ENCODE measurements at places on chromosomes 1 and 21.
A peak's percentile ranks its signal among the peaks of the same experiment; 100 is the strongest.

- DNase-seq: no peak
Observed at GRCh38 chr1:15427280-15427666, 11.0 kb upstream of the CTRC start.

DNA sequence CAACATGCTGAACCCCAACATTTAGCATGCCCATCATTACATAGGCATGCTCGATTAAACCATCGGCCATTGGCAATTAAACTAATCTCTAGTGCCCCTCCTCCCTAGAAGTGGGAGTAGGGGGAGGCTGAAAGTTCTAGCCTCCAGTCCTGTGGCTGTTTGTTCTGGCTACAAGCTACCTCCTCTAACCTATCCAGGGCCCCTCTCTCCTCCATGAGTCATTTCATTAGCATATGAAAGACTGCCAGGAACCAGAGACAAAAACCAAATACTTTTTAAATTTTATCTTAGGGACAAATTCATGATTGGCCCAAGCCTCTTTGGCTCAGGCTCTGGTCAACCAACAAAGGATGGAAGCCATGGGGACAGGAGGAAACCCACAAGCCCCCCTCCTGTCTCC is 231.1 kb downstream of the CACNA1E start:
- DNase-seq: no peak

DNA sequence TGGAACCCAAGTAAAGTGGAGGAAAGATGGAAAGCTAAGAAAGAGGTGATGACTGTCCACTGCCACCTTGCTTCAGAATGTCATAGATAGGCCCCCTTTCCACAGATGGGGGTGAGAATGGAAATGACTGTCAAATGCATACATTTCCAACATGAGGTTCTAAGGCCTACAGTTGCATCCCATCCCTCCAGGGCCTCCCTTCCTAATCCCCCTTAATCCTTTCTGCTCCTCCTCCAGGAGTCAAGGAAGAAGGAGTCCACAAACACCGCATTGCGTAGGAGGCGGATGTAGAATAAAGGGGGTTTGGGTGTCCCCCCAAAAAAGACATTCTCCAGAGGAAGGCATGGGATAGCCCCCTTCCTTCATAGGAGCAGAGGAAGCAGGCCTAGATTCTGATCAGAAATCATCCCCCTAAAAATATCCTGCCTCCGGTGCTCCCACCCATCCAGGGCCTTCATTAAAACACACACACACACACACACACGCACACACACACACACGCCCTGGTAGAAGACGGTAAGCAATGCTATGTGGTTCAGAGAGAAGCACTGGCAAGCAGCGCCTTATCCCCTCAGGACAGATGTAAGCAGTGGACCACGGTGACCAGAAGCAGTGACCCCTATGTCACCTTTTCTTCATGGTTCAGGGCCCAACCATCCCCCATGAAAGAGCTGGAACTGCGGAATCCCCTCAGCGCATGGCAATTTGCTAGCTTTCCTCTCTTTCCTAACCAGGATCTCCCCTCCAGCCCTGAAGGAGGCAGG is 2.0 kb downstream of the SV2A start:
- no peak for DNase-seq

DNA sequence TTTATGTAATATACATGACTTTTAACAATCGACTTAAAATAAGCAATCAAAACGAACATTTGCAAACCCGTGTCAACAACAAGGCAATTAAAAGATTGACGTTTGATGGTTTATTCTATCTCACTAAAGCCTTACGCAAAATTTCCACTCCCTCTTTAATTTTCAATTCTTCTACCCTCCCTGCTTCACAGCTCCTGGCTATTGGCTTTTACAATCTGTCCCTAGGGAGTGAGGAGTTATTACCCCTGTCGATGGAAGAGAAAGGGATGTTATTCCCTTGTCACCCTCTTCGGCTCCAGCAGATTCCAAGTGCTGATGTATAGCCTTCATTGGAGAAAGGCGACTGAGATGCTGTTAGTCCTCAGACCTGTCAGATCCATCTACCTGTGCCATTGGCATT is 161.3 kb downstream of the ZNF281 start:
- DNase-seq: no peak

DNA sequence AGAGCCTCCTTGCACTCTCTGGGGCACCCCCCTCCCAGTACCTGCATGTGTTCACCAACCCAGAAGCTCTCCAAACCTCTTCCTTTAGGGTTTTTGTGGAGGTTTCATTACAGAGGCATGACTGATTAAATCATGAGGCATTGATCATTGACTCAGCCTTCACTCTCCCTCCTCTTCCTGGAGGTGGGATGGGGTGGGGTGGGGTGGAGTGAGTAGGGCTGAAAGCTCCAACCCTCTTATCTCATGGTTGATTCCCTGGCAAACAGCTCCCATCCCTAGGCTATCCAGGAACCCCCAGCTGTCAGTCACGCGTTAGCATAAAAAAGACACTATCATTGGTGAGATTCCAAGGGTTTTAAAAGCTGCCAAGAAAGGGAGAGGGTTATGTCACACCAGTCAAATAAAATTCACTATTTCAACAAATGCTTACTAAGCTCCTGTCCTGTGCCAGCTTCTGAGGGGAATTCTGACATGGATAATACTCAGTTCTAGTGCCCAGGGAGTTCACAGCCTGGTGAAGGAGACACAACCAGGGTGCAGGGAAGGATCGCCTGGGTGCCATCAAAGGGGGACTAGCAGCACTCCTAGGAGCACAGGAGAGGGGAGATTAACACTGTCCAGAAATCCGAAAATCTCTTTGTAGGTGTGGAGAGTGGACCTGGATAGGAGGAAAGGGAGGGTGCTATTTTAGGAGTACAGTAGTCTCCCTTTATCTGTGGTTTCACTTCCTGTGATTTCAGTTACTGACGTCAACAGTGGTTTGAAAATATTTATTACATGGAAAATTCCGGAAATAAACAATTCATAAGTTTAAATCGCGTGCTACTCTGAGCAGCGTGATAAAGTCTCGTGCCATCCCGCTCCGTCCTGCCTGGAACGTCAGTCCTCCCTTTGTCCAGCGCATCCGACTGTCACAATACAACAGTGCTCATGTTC is 6.8 kb upstream of the IL24 start:
- peak; percentile 42 for DNase-seq

DNA sequence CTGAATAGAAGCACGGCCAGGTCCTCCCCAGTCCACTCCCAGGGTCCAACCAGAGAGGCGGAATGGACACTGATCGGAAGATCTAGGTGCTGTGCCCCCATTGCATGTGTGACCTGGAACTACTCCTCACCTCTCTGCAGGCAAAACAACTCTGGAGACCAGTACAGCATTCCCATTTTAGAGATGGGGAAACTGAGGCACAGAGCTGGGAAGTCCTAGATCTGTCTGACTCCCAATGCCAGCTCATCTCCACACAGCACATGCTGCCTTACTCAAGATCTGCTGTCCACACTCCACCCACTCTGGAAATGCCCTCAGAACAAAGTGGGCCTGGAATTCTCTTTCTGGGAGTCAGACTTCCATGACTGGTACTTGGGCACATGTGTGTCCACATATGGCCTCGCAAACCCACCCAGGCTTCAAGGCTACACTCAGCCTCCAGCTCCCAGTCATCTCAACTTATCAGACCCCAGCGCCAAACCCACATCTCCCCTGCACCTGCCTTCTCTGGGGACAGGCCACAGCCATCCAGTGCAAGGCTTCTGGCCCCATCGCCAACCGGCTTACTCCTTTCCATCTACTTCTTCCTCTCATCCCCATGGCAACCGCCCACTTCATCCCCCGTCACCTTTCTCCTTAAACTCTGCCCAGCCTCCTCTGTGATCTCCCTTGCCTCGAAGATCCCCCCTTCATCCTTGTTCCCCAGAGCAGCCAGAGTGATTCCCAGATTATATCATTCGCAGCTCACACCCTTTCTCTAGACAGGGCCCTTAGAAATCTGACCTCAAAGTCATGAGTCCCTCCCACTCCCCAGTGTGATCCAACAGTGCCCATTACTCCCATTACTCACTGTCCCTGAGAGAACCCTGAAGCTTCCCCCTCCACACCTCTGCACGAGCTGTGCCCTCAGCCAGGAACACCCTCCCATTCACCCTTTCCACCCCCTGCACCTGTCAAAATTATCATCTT is 2.7 kb downstream of the COL8A2 start:
- no peak for DNase-seq

DNA sequence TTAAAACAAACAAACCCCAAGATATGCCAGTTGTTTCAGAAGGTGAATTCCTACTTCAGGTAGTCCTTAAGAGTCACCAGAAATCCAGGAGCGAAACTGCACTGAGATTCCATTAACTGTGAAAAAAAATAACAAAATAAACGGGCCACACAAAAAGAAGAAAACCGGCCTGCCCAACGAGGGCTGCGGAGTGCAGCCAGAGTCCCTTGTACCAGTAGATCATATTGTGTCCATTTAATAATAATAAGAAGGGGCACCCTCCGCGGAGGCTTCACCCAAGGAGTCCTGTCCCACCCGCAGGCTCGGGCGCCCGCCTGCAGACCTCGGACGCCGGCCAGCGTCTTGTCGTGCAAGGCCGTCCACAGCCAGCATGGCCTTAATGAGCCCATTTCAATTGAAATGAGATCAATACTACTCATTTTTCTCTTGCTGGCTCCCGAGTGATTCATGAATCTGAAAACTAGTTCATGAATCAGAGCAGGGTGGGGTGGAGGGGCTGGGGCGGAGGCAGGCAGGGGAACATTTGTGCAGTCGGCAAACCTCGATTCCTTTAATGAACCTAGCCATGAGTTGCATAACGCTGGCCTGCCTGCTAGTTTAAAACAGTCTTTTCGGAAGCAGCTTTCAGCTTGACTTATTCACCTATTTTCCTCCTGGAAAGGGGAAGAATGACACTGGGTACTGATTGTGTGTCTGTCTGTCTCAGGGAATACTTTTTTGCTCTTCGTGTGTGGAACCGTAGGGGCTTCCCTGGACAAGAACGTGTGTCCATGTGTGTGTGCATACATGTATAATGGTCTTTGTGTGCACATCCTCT is 113.1 kb upstream of the IRF2BP2 start:
- DNase-seq: peak; percentile 85

- DNase-seq: no peak
Observed at GRCh38 chr1:15118579-15118978, 35.0 kb upstream of the TMEM51 start.

GRCh38 chr1:104648269-104648691 is 898.6 kb downstream of the AMY1C start:
- no peak for DNase-seq

- no peak for DNase-seq
Observed at GRCh38 chr1:63612971-63613370, 19.8 kb downstream of the PGM1 start.

GRCh38 chr1:13707164-13707563 is 7.2 kb downstream of the PRDM2 start:
- no peak for DNase-seq

GRCh38 chr1:36339215-36339614 is 15.8 kb upstream of the EVA1B start:
- DNase-seq: no peak

DNA sequence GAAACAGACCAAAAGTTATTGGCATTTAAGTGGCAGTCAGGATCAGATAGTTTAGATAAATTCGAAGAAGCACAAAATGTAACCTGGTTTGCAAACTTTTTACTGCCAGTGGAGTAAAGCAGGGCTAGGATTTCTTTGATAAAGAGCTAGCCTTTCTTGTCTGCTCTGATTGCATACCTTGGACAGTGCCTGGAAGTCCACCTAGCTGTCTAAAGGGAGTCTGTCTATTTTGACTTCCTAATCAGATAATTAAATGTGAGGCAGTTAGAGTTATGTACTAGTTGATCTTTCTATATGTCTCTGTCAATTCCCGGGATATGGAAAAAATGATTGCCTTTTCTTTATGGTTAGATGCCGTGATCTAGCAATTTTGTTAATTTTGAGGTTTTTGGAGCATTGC is 4.1 kb downstream of the GPSM2 start:
- no peak for DNase-seq

DNA sequence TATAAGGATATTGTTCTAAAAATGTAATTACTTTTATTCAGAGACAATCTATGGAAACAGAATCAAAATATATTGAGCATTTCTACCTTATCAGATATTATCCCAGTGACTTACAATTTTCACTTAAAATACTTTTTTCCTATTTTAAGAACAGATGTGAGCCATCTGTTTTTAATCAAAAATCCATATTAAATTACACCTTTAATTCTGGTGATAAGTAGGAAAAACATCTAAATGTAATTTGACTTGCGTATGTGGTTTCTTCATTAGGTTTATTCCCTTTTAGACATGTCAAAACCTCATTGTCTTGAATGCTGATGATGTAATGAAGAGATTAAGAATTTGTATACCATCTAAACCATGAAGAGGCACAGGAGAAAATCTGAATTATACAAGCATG is 1118.8 kb upstream of the TMPRSS15 start:
- no peak for DNase-seq

- peak; percentile 84 for DNase-seq
Observed at GRCh38 chr1:117367046-117368025, at the start of gene MAN1A2. Gene MAN1A2 (plus strand): TSS chr1:117367449. CDS start chr1:117368184, 735 bp downstream.

DNA sequence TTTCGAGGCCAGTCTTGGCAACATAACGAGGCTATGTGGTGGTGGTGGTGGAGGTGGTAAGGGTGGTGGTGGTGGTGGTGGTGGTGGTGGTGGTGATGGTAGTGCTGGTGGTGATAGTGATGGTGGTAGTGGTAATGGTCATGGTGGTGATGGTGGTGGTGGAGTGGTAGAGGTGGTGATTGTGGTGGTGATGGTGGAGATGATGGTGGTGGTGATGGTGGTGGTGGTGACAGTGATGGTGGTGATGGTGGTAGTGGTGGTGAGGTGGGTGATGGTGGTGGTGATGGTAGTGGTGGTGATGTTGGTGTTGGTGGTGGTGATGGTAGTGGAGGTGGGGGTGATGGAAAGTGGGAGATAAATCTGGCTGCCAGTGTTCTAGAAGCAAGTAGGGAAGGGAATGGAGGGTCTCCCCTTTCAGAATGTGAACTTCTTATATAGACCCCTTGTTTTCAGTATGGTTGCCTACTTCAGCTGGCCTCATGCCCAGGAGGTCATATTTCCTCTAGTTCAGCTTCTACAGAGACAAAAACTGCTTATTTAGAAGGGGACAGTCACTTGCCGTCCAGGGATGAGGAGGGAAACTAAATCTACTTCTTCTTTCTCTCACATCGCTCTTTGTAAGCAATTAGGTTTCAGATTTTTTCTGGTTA is 27.5 kb downstream of the SH3BGR start:
- no peak for DNase-seq

DNA sequence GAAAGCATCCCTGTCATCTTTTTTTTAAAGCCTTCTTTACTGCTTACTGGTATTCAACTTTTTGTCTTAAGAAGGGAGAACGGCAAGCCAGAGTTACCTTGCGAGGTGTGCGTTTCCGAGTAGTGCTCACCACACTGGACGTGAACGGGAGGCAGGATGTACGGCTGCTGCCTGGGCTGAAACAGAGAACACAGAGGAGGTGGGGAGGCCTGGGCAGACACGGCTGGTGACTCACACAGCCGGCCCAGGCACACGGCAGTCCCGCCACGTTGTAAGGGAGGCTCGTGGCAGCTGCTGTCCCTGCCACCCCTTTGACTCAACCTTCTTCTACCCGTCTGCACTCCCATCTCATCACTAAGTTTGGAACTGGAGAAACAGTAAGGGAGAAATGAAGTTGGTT is 105.8 kb downstream of the SMYD2 start:
- DNase-seq: no peak

- DNase-seq: no peak
Observed at GRCh38 chr1:170672316-170672715, 8.4 kb downstream of the PRRX1 start.

- DNase-seq: no peak
Observed at GRCh38 chr1:231317306-231318014, 20.2 kb downstream of the EXOC8 start.

GRCh38 chr1:169746550-169746949 is 12.7 kb upstream of the SELE start:
- no peak for DNase-seq
